ENCODE measurements at places on chromosomes 11 and 22.

DNA sequence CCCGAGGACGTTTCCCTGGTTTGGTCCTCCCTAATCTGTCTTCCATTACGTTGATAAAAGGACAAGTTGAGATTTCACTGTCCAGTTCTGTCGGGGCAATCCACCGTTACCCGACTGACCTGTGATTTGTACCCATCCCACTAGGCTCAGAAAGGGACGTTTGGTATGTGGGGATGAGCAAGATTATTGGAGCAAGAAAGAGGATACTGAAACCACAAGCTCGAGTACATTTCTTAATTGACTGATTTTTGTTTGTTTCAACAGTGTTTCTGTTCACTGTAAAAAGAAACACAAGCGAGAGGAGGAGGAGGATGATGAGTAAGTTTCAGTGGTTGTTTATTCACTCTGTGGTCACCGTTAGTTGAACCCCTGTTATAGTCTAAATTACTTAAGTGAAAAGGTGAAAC, 969 bp downstream of the CCDC117 start:
- no peak for DNase-seq

DNA sequence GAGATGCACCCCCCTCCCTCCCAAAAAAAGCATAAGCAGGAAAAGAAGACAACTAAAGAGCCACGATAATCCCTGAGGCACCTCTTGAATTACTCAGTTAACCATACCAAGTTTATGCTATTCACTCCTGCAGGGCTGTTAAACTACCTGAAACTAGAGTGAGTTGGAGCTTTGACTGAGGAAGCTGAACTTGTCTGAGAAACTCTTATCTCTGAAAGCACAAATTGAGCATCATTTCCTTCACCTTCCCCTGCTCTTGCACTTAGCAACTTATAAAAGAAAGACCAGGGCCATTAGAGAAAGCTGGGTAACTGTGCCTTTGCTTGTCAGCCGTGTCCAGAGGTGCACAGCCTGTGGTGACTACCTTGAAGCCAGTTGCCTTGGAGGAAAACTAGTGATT, 745.6 kb downstream of the NELL1 start:
- no peak for DNase-seq

DNA sequence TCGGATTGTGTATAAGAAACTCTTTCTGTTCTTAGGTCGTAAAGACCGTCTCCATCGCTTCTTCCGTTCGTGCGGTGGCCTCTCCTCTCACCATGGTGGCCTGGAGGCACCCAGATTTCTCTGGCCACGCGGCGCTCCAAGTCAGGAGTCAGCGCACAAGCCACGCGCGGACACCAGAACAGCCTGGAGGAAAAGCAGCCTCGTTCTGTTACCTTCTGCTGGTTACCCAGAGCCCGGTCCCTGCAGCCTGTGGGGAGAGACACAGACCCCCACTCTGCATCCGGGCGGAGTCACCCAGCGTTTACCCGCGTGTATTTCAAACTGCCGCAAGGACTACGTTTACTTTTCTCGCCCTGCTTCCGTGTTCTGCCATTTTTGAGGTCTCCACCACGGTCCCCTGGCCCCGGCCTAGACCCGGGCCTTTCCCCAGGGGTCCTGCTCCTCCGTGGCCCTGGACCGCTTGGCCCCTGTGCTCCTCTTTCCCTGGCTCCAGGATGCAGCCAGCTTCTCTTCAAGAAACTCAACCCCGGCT, 776.1 kb downstream of the BRD1 start:
- no peak for DNase-seq

- DNase-seq, result no peak
Measured at GRCh38 chr11:94401773-94402265, 600 bp upstream of the GPR83 start.

DNA sequence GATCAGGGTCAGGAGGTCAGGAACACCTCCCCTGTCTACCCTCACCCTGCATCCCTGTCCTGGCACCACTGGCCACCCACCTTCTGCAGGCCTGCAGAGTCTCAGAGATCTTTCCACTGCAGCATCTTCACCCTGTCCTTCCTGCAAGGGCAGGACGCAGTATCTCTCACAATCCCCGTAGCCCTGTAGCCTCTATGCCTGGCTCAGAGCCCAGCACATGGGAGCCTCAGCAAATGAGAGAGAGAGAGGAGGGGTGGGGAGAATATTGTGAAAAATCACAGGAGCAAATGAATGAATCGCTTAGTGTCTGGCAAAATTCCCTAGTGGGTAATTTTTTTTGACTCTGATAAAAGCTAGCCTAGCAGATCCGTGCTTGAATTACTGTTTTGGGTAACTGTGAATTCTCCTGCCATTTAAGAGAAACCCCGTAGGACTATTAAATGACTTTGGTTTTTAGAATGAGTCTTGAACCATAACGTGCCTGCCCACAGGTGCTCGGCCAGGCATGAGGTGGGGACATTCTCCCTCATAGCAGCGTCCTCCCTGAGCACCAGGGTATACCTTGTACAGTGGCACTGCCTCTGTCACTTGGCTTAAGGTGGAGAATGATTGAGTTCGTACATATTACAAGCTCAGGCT, 91.5 kb downstream of the MORC2 start:
- DNase-seq, result peak; percentile 64

- DNase-seq, result no peak
Measured at GRCh38 chr11:79089601-79090000, 351.2 kb downstream of the TENM4 start.

DNA sequence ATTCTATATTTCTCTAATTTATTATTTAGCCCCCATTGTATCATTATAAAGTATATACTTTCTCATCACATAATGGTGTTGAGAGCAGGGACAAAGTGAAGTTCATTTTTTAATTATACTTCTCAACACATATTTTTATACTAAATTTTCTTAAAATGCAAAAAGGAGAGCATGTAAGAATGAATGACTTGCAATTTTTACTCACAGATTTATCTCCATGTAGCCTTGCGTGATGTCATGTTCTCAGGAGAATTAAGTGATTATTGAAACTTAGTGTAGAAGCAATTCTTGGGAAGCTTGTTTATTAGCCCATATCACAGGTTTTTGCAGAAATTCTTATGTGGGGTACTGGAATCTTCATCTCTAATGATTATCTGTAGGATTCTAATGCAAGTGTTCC, 682 bp upstream of the OR5M11 start:
- DNase-seq, result no peak

DNA sequence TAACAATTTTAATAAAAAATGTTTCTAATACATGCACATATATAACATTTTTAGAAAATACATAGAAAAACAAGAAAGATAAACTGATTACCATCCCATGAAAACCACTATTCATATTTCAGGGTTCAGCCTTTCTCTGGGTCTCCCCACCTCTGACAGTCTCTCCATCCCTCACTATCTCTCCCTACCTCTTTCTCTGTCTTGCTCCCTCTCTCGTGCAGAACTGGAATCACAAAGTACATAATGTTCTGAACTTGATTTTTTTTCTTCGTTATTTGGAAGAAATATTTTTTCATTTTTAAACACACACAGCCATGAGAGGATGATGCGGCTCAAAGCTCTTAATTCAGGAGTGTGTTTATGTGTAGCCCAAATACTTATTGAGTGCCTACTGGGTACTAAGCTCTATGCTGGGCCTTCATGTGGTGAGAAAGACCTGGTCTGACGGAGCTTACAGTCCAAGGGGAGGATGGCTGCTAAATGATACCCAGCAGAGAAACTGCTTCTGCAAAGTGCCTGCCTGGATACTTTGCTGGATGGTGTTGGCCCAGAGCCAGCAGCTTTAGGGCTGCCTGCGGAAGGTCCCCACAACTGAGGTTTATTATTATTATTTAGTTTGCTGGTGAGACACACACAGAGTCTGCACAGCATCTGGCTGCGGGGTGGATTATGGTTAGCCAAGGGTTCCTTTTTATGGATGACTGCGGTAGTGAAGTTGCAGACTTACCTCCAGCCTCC, 42.6 kb downstream of the SC5D start:
- no peak for DNase-seq

- DNase-seq, result no peak
Measured at GRCh38 chr11:120011836-120012235, 126.1 kb downstream of the TRIM29 start.

- DNase-seq, result no peak
Measured at GRCh38 chr11:12535321-12535720, 138.9 kb upstream of the TEAD1 start.

- no peak for DNase-seq
Measured at GRCh38 chr11:93532806-93533205, 10.4 kb downstream of the SMCO4 start.

- no peak for DNase-seq
Measured at GRCh38 chr11:101128571-101129202, 926 bp downstream of the PGR start.

DNA sequence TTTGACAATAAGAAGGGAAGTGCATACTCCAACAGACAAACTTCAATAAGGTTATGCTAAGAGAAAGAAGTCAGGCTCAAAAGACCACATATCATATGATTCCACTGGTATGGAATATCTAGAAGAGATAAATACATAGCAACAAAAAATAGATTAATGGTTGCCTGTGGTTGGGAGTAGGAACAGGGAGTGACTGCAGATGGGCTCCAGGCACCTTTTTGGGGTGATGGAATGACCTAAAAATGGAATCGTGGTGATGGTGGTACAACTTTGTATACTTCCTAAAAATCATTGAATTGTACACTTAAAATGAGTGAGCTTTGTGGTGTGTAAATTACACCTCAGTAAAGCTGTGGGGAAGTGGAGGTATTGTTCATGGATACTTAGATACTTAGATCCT, 29.0 kb upstream of the RAG2 start:
- DNase-seq, result no peak

GRCh38 chr11:11624926-11625325, 3.1 kb upstream of the GALNT18 start:
- DNase-seq, result no peak

GRCh38 chr22:43689356-43689755, 122.7 kb downstream of the EFCAB6 start:
- DNase-seq, result no peak

GRCh38 chr22:23266780-23267179, 86.5 kb downstream of the BCR start:
- no peak for DNase-seq

DNA sequence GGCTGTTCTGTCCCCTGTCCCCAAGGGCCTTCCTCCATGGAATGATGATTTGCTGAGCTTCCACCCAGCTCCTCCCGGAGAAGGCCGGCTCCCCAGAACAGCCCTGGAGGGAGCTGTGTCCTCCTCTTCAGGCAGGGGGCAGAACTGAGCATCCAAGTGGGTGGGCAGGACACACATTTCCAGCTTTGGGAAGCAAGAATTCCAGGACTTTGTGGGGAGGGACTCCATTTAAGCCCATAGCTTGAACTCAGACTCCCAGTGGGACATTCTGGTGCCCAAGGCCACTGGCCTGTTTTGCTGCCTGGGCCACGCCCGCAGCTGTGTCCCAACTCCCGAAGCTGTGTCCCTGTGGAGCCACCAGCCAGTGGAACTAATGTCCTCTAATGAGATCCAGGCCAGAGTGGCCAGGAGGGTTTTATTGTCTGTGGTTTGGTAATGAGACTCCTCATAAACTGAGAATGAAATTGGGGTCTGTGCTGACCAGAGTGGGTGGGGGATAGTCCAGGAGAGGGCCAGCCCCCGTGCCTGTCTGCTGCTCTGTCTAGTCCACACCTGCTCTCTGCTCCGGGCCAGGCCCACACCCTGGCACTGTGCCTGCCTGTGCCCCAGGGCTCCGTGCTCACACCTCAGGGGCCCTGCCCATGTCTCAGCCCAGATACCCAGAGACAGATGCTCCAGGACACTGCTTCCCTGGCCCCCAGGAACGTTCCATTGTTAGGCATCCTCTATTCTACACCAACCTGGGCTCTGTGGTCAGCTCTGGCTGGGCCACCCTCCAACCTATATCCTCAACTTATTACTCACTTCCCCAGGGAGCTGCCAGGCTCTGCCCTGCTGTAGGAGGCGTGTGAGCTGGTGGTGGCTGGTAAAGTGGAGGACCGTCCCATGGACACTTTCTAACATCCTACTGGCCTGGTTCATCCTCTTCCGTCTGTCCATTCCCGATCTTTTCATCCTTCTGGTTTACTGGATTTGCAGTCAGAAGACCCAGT, 7.6 kb downstream of the NECTIN1 start:
- DNase-seq, result no peak

DNA sequence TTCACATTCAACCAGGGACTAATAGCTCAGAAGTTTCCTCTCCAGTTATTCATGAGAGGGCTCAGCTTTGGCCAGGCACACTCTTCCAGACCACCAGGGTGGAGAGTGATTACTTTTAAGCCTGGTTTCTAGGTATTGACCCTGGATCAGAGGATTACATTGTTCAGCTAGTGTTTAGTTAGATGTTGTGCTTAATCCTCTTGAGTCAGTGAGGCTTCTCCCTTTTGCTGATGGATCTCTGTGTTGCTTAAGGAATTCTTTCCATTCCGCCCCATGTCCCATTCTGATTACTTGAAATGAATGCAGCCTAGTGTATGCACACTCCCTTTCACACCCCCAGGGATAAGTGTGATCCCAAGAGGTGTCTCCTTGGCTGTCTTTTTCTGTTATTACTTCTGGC, 271.7 kb upstream of the ANO5 start:
- no peak for DNase-seq

- no peak for DNase-seq
Measured at GRCh38 chr22:45692549-45692948, 20.9 kb downstream of the ATXN10 start.

DNA sequence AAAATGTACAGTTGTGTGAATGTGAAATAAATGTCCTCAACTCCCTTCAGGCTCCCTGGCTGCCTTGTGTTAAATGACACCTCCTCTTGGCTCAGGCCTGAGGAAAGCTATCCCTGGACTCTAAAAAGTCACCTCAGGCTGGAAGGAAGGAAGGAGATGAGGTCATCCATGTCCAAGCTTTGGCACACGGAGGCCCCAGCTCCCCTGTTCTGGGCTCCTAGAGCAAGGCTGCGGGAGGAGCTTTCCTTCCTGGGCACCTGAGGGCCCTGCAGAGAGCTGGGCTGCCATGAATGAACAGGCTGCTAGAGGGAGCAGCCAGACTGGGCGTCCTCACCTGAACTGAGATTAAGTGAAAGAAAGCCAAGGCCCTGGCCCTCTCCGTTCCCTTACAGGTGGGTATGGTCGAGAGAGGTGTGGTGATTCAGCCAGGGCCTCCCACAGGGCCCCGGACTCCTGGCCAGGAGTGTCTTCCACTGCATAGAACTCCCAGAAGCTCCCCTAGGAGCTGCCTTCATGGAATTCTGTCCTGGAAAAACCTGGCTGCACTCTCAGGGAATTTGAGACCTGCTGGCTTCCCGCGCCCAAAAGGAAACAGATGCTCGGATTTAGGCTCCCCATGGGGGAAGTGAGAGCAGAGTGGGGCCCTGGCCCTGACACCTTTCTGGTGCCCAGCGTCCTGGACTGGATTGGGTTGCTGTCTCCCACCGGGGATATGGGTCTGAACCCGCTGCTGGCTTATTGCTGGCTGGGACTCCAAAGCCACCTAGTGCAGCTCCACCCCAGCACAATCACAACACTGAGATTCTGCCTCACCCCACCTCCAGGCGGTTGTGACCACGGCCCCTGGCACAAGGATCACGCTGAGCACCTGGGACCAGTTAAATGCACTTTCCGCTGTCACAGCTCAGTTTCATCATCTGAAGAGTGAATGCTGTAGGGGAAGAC, 22.2 kb downstream of the MYBPC3 start:
- DNase-seq, result no peak

- DNase-seq, result no peak
Measured at GRCh38 chr22:44387486-44387885, 74.7 kb upstream of the SHISAL1 start.
